ENCODE measurements at places on chromosomes 12 and 14. TPM values are rescaled to one million over a fixed set of nuclear protein-coding genes. Genes with fewer than 3 reads are reported as not detected.
A peak's percentile ranks its signal among the peaks of the same experiment; 100 is the strongest.

- H3K4me3 ChIP-seq: no peak overlapping the region
- no peak for DNase-seq
- no peaks in the 10 kb centered on the region for H3K27me3 ChIP-seq
- H3K4me1 ChIP-seq: no peaks in the 10 kb centered on the region
- H3K27ac ChIP-seq: no peak overlapping the region
These were observed 110.8 kb upstream of the SRRM4 start for GRCh38 chr12:118870551-118870950.

DNA sequence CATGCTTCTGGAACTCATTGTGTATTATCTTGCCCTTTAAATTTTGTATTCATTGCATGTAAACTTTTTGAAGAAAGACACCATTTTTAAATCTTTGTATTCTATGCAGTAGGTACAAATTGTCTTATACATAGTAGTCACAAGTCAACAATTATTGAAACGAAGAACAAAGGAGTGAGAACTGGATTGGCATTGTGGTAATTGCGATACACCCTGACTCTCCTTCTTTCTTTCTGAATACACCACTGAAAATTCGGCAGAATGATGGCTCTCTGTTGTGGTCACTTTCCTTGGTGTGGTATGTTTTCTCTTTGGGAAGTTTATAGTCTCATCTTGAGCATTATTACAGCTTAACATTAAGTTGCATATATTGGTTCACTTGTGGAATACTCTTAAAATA lies 34.1 kb downstream of the SLC16A7 start:
- no peaks in the 10 kb centered on the region for H3K36me3 ChIP-seq
- no peak overlapping the region for H3K27ac ChIP-seq
- no peak overlapping the region for H3K4me3 ChIP-seq
- no peaks in the 10 kb centered on the region for H3K4me1 ChIP-seq
- no peak for DNase-seq

DNA sequence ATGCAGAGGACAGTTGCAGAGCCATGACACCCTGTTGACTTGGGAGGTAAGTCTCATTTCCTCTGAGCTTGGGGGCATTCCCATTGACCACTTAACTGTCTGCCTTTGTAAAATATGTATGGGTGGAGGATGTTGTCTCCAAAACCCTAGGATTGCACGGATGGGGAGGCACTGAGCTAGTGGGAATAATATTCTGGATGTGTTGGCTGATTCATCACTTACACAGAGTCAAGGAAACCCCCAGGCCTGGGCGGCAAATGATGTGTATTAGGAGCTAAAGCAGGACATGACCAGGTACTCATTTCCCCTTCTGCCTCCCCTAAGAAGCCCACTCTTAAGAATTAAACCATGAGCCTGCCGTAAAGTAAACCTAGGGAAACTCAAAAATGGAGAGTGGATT lies 319.4 kb downstream of the VRK1 start:
- H3K27ac ChIP-seq: no peak overlapping the region
- no peaks in the 10 kb centered on the region for H3K27me3 ChIP-seq
- no peaks in the 10 kb centered on the region for H3K36me3 ChIP-seq
- H3K4me3 ChIP-seq: no peak overlapping the region
- no peaks in the 10 kb centered on the region for H3K4me1 ChIP-seq

- H3K27me3 ChIP-seq: peaks cover 53% of the 10 kb centered on the region
- H3K27ac ChIP-seq: no peak overlapping the region
- no peaks in the 10 kb centered on the region for H3K36me3 ChIP-seq
- DNase-seq: no peak
- no peak overlapping the region for H3K4me3 ChIP-seq
These were observed 7.0 kb upstream of the B4GALNT3 start for GRCh38 chr12:452667-453210.

- no peaks in the 10 kb centered on the region for H3K27me3 ChIP-seq
- no peaks in the 10 kb centered on the region for H3K36me3 ChIP-seq
- H3K4me3 ChIP-seq: peak overlapping the region; percentile 33
- DNase-seq: peak; percentile 71
- H3K27ac ChIP-seq: peak overlapping the region; percentile 62
These were observed 228.3 kb downstream of the RAD51B start for GRCh38 chr14:68047906-68048305.

DNA sequence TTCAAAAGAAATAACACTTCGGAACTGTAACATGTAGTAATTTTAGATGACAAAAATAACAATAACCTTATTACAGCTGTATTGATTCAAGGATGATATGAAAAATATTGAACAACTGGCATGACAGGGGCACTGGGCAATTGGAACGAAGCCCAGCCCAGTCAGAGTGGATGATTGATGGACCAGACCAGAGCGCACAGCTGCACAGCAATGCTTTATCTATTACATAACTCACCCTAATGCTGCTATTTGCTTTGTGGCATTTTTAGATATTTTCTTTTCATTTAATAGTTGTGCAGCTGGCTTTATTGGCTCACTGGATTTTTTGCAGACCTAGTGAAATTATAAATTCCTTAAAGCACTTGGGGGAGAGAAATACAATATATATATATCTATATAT lies 26.9 kb upstream of the FERMT2 start:
- H3K27ac ChIP-seq: no peak overlapping the region
- no peak overlapping the region for H3K4me3 ChIP-seq
- no peaks in the 10 kb centered on the region for H3K4me1 ChIP-seq
- no peaks in the 10 kb centered on the region for H3K36me3 ChIP-seq
- H3K27me3 ChIP-seq: no peaks in the 10 kb centered on the region

Gene FAM181A
- not detected for total RNA-seq

Gene CCDC197
- total RNA-seq: not detected

DNA sequence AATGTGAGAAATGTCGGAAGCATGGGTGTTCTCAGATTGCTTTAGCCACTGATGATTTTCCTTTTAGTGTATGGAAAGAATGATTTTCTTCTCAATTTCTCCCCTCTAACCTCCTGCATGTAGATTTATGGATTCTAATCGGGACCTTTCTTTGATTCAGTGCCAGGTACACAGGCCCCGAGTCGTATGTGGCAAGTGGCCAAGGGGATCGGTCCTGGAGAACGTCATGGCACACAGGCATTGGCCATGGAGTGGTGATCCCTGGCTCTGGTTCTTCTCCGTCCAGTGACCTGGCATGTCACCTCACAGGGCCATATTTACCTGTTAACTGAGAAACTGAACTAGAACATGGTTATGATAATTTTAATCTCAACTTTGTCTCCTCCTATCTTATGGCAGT lies 58.1 kb downstream of the ETV6 start:
- no peak overlapping the region for H3K4me3 ChIP-seq
- H3K27ac ChIP-seq: no peak overlapping the region
- H3K36me3 ChIP-seq: no peaks in the 10 kb centered on the region
- H3K27me3 ChIP-seq: no peaks in the 10 kb centered on the region
- DNase-seq: no peak

Gene DENND5B
- total RNA-seq: 18.8 TPM

- H3K27ac ChIP-seq: peak overlapping the region; percentile 76
- no peaks in the 10 kb centered on the region for H3K36me3 ChIP-seq
- H3K4me1 ChIP-seq: peaks cover 9% of the 10 kb centered on the region
- no peak for DNase-seq
These were observed 120.4 kb downstream of the ANO6 start for GRCh38 chr12:45336331-45336730.

Gene CLEC1A
- total RNA-seq: under 0.01 TPM

GRCh38 chr12:5390174-5390799 lies 41.6 kb upstream of the NTF3 start:
- H3K27me3 ChIP-seq: no peaks in the 10 kb centered on the region
- no peaks in the 10 kb centered on the region for H3K36me3 ChIP-seq
- H3K4me1 ChIP-seq: no peaks in the 10 kb centered on the region
- H3K4me3 ChIP-seq: no peak overlapping the region
- H3K27ac ChIP-seq: no peak overlapping the region
- no peak for DNase-seq

DNA sequence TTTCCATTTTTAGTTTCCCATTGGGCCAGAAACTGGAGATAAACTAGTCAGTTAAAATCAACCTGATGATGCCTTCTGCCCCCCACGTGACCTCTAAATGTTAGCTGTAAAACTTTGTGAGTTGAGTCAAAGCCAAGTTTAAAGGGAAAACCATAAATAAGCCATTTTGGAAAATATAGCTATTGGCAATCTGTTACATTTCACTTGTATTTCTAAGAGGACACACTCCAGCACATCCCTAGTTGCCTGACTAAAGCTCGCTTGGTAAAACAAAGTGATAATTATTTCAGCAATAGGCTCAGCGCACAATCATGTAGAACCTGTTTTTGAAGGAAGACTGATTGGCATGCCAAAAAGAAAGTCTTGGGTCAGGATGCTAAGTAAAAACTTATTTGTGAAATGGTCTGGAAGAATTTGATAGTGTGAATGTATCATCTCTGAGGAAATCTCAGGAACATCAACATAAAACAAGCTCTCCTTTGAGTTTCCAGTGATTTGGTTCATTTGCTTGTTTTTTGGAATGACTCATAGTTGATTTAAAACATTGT lies 49.2 kb upstream of the AEBP2 start:
- H3K4me3 ChIP-seq: no peak overlapping the region
- H3K27me3 ChIP-seq: no peaks in the 10 kb centered on the region
- H3K27ac ChIP-seq: no peak overlapping the region
- DNase-seq: peak; percentile 58

GRCh38 chr12:3974883-3975282 lies 101.7 kb upstream of the PARP11 start:
- H3K36me3 ChIP-seq: no peaks in the 10 kb centered on the region
- no peak for DNase-seq
- no peaks in the 10 kb centered on the region for H3K4me1 ChIP-seq
- no peaks in the 10 kb centered on the region for H3K27me3 ChIP-seq
- H3K4me3 ChIP-seq: no peak overlapping the region

DNA sequence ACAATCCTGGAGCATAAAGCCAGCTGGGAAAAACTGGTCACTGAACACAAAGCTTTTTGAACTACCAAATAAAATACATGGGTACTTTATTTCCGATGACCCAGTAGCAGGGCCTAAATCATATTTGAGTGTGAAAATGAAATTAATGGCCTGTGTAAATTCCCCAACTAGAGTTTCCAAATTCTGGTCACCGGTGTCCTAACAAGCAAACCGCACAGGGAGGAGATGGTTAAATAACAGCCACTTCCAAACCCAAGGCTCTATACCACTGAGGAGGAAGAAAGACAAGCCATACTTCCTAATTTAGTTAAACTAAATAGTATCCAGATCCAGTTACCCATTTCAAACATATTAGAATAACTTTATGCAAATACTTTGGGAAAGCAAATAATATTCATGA lies 40.1 kb upstream of the DUSP6 start:
- no peaks in the 10 kb centered on the region for H3K36me3 ChIP-seq
- H3K27ac ChIP-seq: no peak overlapping the region
- DNase-seq: no peak
- no peaks in the 10 kb centered on the region for H3K27me3 ChIP-seq
- peaks cover 23% of the 10 kb centered on the region for H3K4me1 ChIP-seq

- DNase-seq: no peak
- H3K27ac ChIP-seq: no peak overlapping the region
These were observed 26.4 kb upstream of the BATF start for GRCh38 chr14:75495882-75496281.

DNA sequence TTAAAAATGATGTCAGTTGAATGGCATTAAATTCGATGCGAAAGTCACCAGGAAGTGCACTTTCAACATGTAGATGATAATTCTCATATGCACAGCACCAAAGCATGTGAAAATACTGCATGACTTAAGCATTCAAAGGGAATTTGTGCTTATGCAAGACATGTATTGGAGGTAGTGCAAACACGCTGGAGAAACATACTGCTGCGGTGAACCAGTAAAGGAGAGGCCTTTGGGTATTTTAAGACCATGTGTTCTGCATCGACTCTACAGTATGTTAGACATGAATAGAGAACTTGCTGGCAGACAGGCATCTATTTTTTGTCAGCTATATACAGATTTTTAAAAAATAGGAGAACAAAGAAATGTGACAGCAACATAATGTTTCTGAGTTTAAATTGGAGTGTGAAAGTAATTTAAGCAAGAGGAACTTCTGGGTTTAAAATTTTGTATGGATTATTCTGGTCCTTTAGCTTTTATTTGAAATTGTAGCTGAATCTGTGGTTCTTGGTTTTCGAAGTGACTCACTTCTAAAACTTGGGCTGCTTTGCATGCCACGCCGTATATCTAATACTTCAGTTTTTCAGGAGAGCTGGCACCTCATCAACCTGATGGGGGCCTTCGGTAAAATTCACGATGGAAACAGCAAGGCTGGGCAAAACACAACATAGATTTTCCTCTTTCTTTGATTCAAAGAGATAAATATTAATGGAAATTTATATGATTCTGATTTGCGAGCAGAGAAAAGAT lies 408.7 kb downstream of the APAF1 start:
- no peak overlapping the region for H3K4me3 ChIP-seq
- DNase-seq: no peak
- no peaks in the 10 kb centered on the region for H3K36me3 ChIP-seq
- no peaks in the 10 kb centered on the region for H3K27me3 ChIP-seq
- H3K4me1 ChIP-seq: no peaks in the 10 kb centered on the region
- H3K27ac ChIP-seq: no peak overlapping the region

Gene CYP27B1
- total RNA-seq: 0.36 TPM

DNA sequence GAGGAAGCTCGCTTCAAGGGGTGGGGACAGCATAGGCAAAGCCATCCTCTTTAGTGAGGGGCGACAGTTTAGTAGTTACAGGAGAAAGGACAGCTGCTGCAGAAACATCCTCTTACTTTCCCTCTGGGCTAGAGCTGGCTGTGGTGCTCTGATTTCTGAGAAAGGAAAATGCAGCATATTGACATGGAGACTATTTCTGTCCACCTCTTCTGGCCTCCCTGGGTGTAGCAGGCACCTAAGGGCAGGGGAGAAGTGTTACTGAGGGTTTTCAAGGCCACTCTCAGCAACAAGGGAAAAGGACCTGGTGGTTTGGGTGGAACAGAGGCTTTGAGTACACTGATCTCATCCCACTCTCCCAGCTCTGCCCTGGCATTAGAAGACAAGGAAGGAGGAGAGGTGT lies 40.0 kb upstream of the CTDSP2 start:
- no peaks in the 10 kb centered on the region for H3K36me3 ChIP-seq
- no peak overlapping the region for H3K4me3 ChIP-seq
- no peak for DNase-seq
- H3K27me3 ChIP-seq: no peaks in the 10 kb centered on the region
- H3K4me1 ChIP-seq: peaks cover 33% of the 10 kb centered on the region

Gene ARG2
- total RNA-seq: 13.3 TPM

- H3K4me3 ChIP-seq: no peak overlapping the region
- H3K27me3 ChIP-seq: no peaks in the 10 kb centered on the region
- no peaks in the 10 kb centered on the region for H3K4me1 ChIP-seq
- no peak overlapping the region for H3K27ac ChIP-seq
- no peak for DNase-seq
These were observed 216.2 kb downstream of the BCL11B start for GRCh38 chr14:99055816-99056215.

- H3K27ac ChIP-seq: peak overlapping the region; percentile 100
- H3K27me3 ChIP-seq: no peaks in the 10 kb centered on the region
- H3K4me3 ChIP-seq: no peak overlapping the region
- H3K36me3 ChIP-seq: no peaks in the 10 kb centered on the region
- peaks cover 43% of the 10 kb centered on the region for H3K4me1 ChIP-seq
These were observed 335.0 kb downstream of the PCNX1 start for GRCh38 chr14:71242237-71242748.

GRCh38 chr14:55580470-55581341 lies 699 bp downstream of the KTN1 start:
- H3K4me3 ChIP-seq: peak overlapping the region; percentile 88
- no peaks in the 10 kb centered on the region for H3K36me3 ChIP-seq
- DNase-seq: peak; percentile 88
- no peaks in the 10 kb centered on the region for H3K27me3 ChIP-seq

Gene ADGRD1
- 0.72 TPM for total RNA-seq

- no peak overlapping the region for H3K4me3 ChIP-seq
- no peaks in the 10 kb centered on the region for H3K36me3 ChIP-seq
- DNase-seq: no peak
- H3K27ac ChIP-seq: no peak overlapping the region
- no peaks in the 10 kb centered on the region for H3K27me3 ChIP-seq
- no peaks in the 10 kb centered on the region for H3K4me1 ChIP-seq
These were observed 49.4 kb downstream of the TSPAN8 start for GRCh38 chr12:71108355-71108754.
